ENCODE measurements at places on chromosomes 3 and 15. TPM values are rescaled to one million over a fixed set of nuclear protein-coding genes. Genes with fewer than 3 reads are reported as not detected.

UROC1 gene
- total RNA-seq, result not detected

CPA3 gene
- total RNA-seq, result 66.8 TPM

KBTBD8 gene
- total RNA-seq, result 1.7 TPM

CYP1A2 gene
- total RNA-seq, result not detected

CEP97 gene
- 6.7 TPM for total RNA-seq

MLH1 gene
- total RNA-seq, result 15.7 TPM

MRPS22 gene
- total RNA-seq, result 59.5 TPM

CILP gene
- 2.9 TPM for total RNA-seq
